ENCODE measurements at places on chromosomes 2 and 18. TPM values are rescaled to one million over a fixed set of nuclear protein-coding genes. Genes with fewer than 3 reads are reported as not detected.

The HOXD12 gene
- total RNA-seq = not detected

The SCN7A gene
- not detected for total RNA-seq

The GALNT3 gene
- total RNA-seq = 33.1 TPM

The KCNG2 gene
- not detected for total RNA-seq

The UGT1A5 gene
- total RNA-seq = 91.2 TPM

The FAM124B gene
- 0.60 TPM for total RNA-seq

The CCNYL1 gene
- 24.8 TPM for total RNA-seq

The FSHR gene
- total RNA-seq = not detected

- H3K27ac ChIP-seq = no peak overlapping the region
- H3K36me3 ChIP-seq = no peaks in the 10 kb centered on the region
- H3K4me1 ChIP-seq = peaks cover 17% of the 10 kb centered on the region
- H3K27me3 ChIP-seq = no peaks in the 10 kb centered on the region
Observed at GRCh38 chr2:152307863-152308262, 27.1 kb upstream of the FMNL2 start.

- no peak overlapping the region for H3K27ac ChIP-seq
- no peaks in the 10 kb centered on the region for H3K36me3 ChIP-seq
- H3K4me1 ChIP-seq = peaks cover 14% of the 10 kb centered on the region
- no peaks in the 10 kb centered on the region for H3K27me3 ChIP-seq
Observed at GRCh38 chr2:12057436-12058166, 311.2 kb downstream of the LPIN1 start.

DNA sequence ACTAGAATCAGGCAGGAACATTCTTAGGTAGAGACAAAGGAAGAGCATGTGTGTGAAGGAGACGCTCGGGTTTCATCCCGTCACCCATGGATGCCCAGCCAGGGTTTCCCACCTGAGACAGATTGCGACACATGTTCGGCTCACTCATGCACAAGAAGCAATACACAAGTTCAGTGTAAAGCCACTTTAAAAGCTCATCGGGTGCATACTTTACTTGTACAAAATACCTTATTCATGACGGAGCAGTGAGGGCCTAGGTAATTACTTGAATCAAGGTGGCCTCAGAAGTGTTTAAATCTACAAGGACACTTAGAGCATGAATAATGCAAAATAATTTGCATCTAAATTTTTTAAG is 42.0 kb downstream of the ZEB2 start:
- no peak overlapping the region for H3K4me3 ChIP-seq
- no peaks in the 10 kb centered on the region for H3K36me3 ChIP-seq
- DNase-seq = no peak
- no peak overlapping the region for H3K27ac ChIP-seq

- DNase-seq = no peak
- no peaks in the 10 kb centered on the region for H3K4me1 ChIP-seq
- H3K36me3 ChIP-seq = no peaks in the 10 kb centered on the region
- no peak overlapping the region for H3K4me3 ChIP-seq
- H3K27me3 ChIP-seq = no peaks in the 10 kb centered on the region
Observed at GRCh38 chr2:174632841-174633622, 35.4 kb upstream of the WIPF1 start.

DNA sequence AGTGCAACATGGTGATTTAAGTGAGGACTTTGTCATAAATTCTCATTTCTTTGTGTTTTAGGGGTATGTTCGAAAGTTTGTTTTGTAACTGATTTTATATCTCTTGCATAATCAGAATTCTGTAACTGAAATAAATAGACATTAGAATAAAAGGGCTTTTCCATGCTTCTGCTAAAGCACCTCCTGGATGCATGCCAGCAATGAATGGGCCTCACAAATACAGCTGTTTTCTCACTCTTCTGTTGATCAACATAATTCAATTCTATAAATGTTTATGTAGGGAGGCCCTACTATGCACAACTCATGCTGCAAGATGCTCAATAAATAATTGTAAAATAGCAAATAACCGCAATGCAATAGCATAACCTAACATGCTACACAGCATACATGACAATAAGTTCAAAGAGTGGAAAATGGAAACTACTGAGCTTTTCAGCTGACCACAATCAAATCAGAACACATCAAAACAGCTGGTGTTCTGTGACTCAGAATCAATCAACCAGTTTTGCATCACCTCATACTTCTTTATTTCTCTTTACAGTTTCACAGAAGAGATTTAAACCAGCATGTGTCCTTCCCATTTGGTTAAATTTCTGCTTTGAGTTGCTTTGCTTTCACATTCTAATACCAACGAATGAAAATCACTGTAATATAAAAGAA is 11.0 kb downstream of the CDH7 start:
- DNase-seq = no peak
- no peaks in the 10 kb centered on the region for H3K4me1 ChIP-seq
- no peaks in the 10 kb centered on the region for H3K36me3 ChIP-seq
- H3K27ac ChIP-seq = no peak overlapping the region
- H3K4me3 ChIP-seq = no peak overlapping the region

GRCh38 chr2:199590321-199591203 is 132.8 kb upstream of the SATB2 start:
- H3K36me3 ChIP-seq = no peaks in the 10 kb centered on the region
- no peak overlapping the region for H3K27ac ChIP-seq
- no peak overlapping the region for H3K4me3 ChIP-seq
- peaks cover 7% of the 10 kb centered on the region for H3K27me3 ChIP-seq
- DNase-seq = no peak
- no peaks in the 10 kb centered on the region for H3K4me1 ChIP-seq

DNA sequence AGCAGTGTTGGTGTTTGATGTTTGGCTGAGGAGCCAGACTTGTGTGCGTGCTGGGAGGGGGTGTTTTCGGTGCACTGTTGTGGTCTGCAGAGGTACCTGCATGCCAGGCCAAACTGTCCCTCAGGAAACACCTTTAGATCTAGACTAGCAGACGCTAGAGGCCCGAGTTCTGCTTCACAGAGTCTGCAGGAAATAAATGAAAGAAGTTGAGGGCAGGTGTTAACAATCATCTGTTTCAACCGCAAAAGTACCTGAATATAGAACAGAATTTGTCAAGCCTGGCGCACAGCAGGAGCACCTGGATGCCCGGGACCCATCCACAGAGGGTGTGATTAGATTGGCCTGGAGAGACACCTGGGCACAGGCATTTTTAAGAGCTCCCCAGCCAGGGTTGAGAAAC is 40.5 kb upstream of the REL start:
- H3K27ac ChIP-seq = no peak overlapping the region
- H3K27me3 ChIP-seq = no peaks in the 10 kb centered on the region
- H3K36me3 ChIP-seq = no peaks in the 10 kb centered on the region
- DNase-seq = no peak
- no peak overlapping the region for H3K4me3 ChIP-seq

- H3K27me3 ChIP-seq = no peaks in the 10 kb centered on the region
- DNase-seq = no peak
- H3K27ac ChIP-seq = no peak overlapping the region
- no peak overlapping the region for H3K4me3 ChIP-seq
Observed at GRCh38 chr18:44853430-44853829, 172.7 kb downstream of the SETBP1 start.

- no peak overlapping the region for H3K27ac ChIP-seq
- no peaks in the 10 kb centered on the region for H3K27me3 ChIP-seq
- H3K4me3 ChIP-seq = no peak overlapping the region
Observed at GRCh38 chr2:148979164-148979918, 59.2 kb upstream of the LYPD6B start.

GRCh38 chr2:239938651-239939486 is 86.3 kb downstream of the NDUFA10 start:
- no peaks in the 10 kb centered on the region for H3K36me3 ChIP-seq
- H3K4me3 ChIP-seq = no peak overlapping the region
- no peaks in the 10 kb centered on the region for H3K4me1 ChIP-seq
- no peak overlapping the region for H3K27ac ChIP-seq
- DNase-seq = no peak
- H3K27me3 ChIP-seq = no peaks in the 10 kb centered on the region

Data from PC-9 (cell line).